ENCODE measurements at places on chromosomes 6 and 20.

- DNase-seq = no peak
Observed at GRCh38 chr20:11117808-11118528, 444.2 kb upstream of the JAG1 start.

- no peak for DNase-seq
Observed at GRCh38 chr6:135331002-135331401, 149.9 kb downstream of the MYB start.

GRCh38 chr6:91654357-91654756, 1067.5 kb upstream of the MAP3K7 start:
- no peak for DNase-seq

DNA sequence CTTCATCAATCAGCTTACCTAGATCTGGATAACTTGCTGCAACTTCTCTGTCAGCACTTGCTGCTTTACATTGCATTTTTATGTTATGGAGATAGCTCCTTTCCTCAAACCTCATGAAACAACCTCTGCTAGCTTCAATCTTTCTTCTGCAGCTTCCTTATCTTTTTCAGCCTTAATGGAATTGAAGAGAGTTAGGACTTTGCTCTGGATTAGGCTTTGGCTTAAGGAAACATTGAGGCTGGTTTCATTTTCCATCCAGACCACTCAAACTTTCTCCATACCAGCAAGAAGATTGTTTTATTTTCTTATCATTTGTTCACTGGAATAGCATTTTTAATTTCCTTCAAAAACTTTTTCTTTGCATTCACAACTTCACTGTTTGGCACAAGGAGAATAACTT, 48.8 kb upstream of the PAK5 start:
- no peak for DNase-seq

DNA sequence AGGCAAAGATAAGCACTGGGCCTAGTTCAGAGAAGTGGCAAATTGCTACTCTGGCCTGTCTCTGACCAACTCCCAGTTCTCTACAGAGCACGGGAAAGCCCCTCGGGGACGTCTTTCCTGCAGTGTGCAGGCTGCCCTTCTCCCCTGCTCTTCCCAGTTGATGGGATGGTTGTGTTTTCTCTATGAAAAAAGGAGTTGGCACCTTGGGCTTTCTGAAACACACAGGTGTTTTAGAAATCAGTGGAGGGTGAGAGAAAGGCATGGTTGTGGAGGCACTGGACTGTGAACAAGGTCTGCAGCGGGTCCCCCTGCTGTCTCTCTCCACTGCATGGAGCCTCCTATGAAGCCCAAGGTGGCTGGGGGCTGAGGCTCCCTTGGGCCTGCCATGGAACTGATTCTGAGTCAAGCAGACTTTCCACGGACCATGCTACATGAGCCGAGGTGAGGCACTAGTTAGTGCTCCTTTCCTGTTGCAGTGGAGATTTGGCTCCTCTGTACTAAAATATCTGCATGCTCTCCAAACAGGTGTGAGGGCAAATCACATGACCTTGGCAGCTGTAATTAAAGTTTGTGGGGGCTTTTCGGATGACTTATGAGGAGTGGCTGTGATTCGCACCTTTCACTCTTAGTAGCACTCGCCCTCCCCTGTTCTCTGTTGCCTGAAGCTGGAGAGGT, 16.3 kb downstream of the GTSF1L start:
- DNase-seq = no peak

- DNase-seq = no peak
Observed at GRCh38 chr6:4128748-4129147, 6.6 kb downstream of the ECI2 start.

DNA sequence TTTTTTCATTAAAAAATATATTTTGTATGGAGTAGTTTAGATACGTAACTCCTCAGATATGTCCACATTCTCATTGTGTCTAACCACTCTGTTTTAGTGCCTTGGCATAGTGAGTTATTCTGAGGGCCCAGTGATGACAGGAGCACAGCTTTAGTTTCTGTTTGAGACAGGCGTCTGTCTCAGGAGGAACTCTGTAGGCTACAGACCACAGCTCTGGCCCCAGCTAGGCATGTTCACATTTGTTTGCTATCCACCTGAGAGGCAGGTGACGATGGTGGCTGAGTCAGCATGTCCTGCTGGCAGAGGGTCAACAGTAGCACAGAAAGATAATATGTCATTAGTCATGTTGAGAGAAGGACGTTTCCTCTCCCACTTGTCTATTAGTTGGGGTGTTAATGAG, 16.3 kb downstream of the LRRC1 start:
- DNase-seq = no peak

- no peak for DNase-seq
Observed at GRCh38 chr6:131532580-131533039, 40.4 kb upstream of the ARG1 start.

GRCh38 chr6:117417851-117418250, 7.9 kb downstream of the ROS1 start:
- DNase-seq = no peak
